ENCODE measurements at places on chromosomes 6 and 20.

GRCh38 chr6:10565913-10566312, 44.8 kb downstream of the GCNT2 start:
- no peak for DNase-seq

GRCh38 chr6:2938632-2939083, 32.7 kb downstream of the SERPINB6 start:
- no peak for DNase-seq

GRCh38 chr20:1807394-1807793, 87.8 kb upstream of the SIRPA start:
- DNase-seq = no peak

- DNase-seq = no peak
These were observed 11.9 kb upstream of the NSFL1C start for GRCh38 chr20:1478566-1478965.

DNA sequence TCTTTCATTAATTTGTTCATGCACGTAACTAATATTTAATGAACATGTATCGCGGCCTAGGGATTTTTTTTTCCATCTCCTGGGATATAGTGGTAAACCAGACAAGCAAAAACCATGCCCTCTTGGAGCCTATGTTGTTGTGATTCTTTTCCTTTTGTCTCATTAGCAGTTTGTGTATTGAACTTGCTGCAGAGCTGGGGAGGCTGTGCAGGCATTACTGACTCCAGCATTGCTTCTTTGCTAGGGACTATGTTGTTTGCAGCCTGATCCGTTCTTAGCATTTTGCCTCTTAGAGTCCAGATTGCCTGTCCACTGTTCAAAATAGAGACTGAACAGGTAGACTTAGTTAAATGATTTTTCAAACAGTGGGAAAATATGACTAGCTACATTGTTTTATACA, 9.7 kb downstream of the SCAF8 start:
- DNase-seq = no peak

DNA sequence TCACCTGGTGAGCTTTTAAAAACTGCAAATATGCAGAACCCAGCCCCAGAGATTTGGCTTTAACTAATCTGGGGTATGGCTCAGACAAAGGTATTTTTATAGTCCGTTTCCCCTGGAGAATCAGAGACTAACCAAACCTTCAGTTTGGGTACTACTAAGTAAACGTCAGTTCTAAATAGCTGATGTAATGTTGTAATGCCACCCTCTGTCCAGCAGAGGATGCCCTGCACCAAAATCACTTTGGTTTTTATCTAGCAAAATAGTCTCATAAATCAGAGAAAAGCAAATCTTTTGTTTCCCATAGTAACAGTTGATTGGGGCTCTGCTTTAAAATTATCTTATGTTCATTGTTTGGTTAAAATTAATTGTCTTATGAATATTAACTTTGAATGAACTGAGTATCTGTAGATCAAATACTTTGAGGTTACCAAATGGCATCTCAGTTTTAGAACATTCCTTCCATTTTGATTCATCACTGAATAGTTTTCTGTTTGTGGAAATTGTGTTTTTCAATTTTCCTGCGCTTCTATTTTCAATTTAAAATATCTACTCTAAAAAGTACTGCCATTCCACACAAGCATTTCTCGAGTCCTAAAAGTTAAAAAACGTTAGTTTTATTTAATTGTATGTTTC, 278.3 kb upstream of the PLCB4 start:
- DNase-seq = peak; percentile 40

- DNase-seq = no peak
These were observed 107.5 kb upstream of the TMEM170B start for GRCh38 chr6:11430036-11430435.

GRCh38 chr6:39791311-39791710, 865 bp upstream of the DAAM2 start:
- DNase-seq = no peak

Measured in endothelial cell (in vitro differentiated cells).